ENCODE measurements at places on chromosomes 7 and 10.

- no peak for DNase-seq
These were observed 530.6 kb downstream of the PHTF2 start for GRCh38 chr7:78329001-78329655.

- no peak for DNase-seq
These were observed 69.1 kb upstream of the LANCL2 start for GRCh38 chr7:55296070-55296469.

- DNase-seq = no peak
These were observed 23.3 kb downstream of the ADCY1 start for GRCh38 chr7:45597286-45597984.

- DNase-seq = no peak
These were observed 16.8 kb upstream of the CRTAC1 start for GRCh38 chr10:98047009-98047741.

DNA sequence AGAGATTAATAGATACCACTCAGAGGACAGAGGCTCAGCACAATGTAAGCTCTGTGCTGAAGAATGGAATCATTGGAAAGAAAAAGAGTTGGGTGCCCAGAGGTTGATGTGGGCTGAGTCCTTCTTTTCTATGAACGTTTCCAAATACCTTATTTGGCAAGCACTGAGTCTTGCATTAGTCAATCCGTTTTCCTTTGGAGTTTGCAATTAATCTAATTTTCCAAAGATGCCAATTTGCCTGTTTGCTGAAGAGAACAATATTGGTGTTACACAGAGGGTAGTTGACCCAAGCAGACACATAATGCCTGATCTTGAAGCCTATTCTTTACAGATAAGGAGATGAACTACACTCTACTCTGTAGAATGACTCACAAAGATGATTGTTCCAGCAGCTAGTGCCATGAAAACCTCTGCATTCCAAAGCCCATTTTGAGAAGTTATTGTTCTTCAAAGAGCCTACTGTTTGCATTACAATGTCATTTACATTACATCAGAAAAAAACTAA, 55.4 kb upstream of the MET start:
- no peak for DNase-seq

- DNase-seq = no peak
These were observed 148.1 kb upstream of the GDF10 start for GRCh38 chr10:47151920-47152319.

DNA sequence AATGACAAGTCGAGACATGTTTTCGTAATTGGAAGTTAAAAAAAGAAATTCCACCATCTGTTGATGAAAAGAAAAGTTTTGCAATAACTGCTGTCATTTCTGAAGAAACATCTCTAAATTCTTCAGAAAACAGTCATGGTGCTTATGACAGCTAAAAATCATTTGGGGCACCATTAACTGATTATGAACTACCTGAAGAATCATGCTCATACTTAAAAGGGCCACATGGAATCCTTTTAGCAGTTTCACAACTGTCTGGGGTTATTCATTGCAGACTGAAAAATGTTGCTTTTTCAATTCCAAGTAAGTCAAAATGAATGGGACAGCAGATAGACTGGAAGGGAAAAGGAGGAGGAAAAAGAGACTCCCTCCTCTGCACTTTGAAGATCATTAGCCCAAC, 134.2 kb downstream of the CHN2 start:
- no peak for DNase-seq

DNA sequence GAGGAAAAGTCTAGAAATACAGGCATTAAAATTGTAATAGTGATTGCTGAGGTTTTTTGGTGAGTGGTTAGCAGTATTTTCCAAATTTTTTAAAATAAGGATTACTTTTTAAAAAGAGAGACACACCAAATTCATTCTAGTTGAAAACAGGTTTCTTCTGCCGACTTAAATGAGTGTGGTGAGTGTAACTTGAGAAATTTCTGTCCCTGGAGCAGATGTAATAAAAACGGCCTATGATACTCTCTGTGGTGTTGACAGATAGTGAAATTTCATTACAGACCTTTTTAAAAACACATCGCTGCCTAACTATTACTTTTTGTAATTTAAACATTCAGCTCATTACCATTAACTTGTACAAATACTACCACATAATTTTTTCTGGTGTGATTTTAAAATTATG, 90.1 kb downstream of the CYP51A1 start:
- DNase-seq = no peak

- DNase-seq = no peak
These were observed 74.4 kb downstream of the RAB11FIP2 start for GRCh38 chr10:117972168-117972837.

GRCh38 chr10:113026679-113027078, 76.6 kb downstream of the TCF7L2 start:
- DNase-seq = no peak

GRCh38 chr7:116843378-116843777, 19.0 kb upstream of the CAPZA2 start:
- no peak for DNase-seq

DNA sequence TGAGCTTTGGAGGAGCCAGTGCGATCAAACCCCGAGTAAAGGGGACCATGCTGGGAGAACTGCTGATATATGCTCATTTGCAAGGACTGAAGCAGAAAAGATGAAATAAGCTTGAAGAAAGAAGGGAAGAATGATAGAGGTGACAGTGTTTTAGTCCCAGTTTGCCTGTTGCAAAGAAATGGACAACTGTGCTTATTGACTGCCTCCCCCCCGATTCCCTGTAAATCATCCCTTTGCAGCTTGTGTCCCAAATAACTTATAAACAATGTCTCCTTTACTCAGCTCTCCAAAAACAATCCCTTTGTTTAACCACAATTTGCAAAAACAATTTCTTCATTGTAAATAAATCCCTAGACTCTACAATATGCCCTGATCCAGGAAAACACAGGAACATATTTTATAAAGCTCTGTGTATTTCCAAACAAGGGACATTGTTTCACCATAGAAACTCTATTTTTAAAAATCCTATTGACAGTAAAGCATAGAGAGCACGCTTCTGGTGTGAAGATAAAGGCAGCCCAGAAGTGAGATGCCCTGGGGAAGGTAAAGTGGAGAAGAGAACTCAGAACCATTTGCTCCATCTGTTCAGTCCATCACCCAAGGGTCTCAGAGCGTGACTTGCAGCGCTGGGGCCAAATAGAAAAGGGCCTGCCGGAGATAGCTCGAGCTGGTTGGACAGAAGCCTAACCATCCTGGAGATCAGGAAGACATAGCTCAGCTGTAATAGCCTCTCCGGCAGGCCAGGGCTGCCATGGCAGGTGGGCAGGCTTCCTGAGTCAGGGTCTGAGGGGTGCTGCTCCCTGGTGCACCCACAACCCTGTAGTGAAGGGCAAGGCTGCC, 280.5 kb downstream of the WDR11 start:
- no peak for DNase-seq

DNA sequence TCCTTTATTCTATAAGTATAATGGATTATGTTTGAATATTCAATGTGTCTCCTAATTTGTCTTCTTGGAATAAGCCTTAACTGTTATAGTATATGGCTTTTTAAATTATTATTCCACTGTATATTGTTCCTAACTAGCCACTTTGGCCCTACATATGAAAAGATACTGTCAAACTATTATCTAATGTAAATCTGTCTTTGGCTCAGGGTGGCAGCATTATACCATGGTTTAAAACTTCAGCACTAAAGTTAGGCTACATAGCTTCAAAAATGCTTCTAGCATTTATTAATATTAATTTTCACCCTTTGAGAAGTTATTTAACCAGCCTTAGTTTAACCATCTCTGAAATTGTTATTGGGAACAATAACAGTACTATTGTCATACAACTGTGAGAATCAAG, 543.1 kb upstream of the MBL2 start:
- DNase-seq = no peak

- DNase-seq = no peak
These were observed 137.6 kb downstream of the ZNF467 start for GRCh38 chr7:149635561-149636329.

- DNase-seq = no peak
These were observed 153.5 kb downstream of the ARHGAP12 start for GRCh38 chr10:31774928-31775650.

GRCh38 chr7:154096-154799, 38.1 kb upstream of the FAM20C start:
- DNase-seq = no peak

DNA sequence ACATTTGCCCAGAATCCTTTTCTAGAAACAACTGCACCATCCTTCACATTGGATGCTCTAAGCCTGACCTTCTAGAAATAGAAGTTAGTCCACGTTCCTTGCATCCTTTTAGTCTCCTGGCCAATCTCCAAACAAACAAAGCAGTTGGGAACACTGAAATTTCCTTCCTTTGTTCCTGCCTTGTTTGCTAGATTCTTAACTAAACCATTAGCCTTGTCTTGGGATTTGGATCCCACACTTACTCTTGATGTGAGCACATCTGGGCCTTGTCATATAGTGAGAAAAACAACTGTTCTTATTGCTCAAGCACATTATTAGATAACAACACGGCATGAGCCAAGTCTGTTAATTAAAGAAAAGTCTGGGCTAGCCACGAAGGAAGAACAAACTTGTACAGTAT, 319.3 kb upstream of the GHITM start:
- no peak for DNase-seq

DNA sequence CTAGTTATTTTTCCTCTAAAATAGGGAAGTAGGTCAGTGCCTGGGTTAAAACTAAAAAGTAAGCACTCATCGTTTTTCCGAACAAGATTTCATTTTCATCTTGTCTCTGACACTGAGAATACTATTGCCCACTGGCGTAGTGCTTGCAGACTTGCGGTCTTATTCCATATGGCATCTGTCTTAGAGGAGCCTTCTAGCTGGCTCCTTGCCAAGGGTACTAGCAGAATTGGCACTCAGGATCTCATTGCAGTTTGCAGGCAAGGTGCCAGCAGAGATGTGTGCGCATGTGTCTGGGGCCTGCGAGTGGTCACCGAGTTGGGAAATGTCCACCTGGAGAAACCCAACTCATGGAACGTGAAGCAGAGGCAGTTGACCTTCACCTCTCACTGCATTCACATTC, 143.4 kb downstream of the CELF2 start:
- no peak for DNase-seq

DNA sequence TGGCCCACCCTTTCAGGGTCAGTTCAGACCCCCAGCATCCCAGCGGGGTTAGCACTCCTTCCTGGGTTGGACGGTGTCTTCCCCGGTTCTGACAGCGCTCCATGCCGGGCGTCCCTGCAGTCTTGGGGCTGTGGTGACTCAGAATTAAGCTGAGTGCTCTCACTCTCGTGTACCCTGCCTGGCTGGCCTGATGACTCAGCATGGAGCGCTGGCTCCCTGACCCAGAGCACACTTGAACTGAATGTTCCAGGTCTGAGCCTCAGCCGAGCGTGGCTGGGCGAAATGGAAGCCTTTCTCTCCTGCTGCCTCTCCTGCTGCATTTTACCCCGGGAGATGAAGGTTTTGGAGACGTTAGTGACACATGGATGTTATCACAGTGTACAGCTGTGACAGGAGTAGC, 7.1 kb downstream of the BAG3 start:
- peak; percentile 90 for DNase-seq

GRCh38 chr10:66910671-66911070, 15.2 kb upstream of the LRRTM3 start:
- DNase-seq = no peak

- DNase-seq = no peak
These were observed 65.3 kb downstream of the TFEC start for GRCh38 chr7:115965236-115965635.

DNA sequence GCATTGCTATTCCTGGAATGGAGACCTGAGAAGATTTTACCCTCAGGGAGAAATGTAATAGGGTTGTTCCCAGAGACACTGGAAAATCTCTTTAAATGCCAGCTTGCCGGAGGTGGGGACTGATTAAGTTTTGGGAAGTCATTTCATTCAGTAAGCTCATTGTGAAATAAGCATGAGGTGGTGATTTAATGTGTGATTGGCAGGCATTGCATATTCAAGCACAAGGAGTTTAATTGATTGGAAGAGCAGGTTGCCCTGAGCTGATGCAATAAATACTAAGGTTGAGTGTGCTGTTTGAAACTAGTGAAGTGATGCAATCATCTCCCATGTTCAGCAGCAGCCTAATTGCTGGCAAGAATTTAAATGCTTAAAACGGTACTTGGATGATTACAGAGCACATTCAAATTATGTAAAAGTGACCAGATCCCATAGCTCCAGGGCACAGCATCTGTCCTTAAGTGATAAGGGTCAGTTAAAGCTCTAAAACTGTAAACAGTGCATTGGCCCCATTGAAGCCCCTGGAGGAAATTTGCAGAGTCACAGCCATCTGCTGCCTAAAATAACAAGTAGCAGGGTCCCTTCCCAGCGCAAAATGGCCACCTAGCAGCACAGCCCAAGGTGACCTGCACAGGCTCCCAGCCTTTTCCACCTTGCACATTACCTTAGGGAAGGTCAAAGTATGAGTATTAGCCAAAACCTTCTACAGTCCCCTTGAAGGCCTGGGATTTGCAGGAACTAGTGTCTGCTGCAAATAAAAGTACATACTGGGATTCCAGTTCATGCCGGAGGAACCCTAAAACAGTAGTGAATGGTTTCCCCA, 92.1 kb downstream of the CCDC71L start:
- DNase-seq = no peak

- no peak for DNase-seq
These were observed 3.1 kb downstream of the CSTF2T start for GRCh38 chr10:51696251-51696650.

GRCh38 chr7:122430710-122431109, 126.2 kb upstream of the FEZF1 start:
- DNase-seq = no peak

DNA sequence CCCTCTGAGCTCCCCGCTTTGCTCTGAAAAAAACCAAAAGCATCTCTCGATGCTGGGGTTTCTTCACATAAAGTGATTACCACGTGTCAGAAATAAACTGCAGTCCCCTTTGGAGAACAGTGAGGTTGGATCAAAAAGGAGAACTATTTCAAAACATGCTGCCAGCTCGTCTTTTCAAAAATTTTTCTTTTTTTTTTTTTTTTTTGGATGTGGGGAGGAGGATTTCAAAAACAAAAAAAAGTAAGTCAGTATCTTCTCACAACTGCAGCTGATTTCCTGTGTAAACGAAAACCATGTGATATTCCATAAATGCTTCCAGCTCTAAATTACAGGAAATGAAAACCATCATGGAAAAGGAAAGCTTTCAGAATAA, 155.0 kb upstream of the LYZL2 start:
- DNase-seq = no peak

- no peak for DNase-seq
These were observed 70.4 kb downstream of the VTI1A start for GRCh38 chr10:112517451-112517862.

DNA sequence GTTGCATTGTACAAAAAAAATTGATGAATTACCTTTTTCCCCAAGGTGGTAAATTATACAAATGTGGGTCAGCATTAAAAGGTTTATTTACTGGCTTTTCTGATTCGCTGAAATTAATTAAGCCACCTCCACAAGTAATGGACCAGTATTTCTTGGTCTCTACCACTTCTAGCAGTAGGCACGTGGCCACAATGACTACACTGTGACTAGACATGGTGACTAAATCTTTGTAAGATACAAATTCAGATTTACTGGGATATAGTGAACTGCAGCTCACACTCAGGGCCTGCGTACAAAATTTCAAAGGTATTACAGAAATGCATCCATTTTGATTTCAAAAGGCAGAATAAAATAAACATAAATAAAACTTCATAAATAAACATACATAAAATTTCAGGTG, 10.9 kb downstream of the HPSE2 start:
- no peak for DNase-seq

GRCh38 chr7:86013662-86014061, 630.0 kb upstream of the GRM3 start:
- no peak for DNase-seq

GRCh38 chr7:55639640-55640039, 67.3 kb upstream of the VOPP1 start:
- no peak for DNase-seq

All from H54 (cell line).